ENCODE measurements at places on chromosomes 11 and 22.

DNA sequence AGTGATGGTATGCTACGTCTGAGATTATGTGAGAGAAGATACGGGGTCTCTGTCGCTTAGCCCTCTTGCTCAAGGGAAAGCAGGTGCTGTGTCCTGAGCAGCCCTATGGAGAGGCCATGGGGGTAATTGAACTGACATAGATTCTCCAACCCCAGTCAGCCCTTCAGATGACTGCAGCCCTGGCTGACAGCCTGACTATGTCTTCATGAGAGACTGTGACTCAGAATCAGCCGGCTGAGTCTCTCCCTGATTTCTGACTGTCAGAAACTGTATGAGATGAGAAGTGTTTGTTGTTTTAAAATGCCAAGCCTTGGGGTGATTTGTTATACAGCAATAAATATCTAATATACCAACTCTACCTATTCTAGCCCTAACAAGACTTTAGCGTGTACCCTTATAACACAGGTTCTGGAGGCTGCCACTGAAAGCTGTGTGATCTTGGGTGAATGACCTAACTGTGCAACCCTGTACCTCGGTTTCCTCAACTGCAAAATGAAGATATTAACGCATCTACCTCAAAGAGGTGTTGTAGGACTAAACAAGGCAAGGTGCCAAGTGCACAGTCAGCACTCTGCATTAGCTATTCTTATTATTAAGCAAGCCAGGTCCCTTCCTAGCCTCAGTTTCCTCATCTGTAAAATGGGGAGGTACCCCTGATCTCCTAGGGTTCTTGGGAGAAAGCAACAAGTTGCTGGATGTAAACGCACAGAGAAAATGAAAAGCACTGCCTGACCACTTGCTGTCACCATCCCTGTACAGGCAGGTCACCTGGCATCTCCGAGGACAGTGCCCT, 24.9 kb downstream of the SLC43A1 start:
- no peak for DNase-seq

DNA sequence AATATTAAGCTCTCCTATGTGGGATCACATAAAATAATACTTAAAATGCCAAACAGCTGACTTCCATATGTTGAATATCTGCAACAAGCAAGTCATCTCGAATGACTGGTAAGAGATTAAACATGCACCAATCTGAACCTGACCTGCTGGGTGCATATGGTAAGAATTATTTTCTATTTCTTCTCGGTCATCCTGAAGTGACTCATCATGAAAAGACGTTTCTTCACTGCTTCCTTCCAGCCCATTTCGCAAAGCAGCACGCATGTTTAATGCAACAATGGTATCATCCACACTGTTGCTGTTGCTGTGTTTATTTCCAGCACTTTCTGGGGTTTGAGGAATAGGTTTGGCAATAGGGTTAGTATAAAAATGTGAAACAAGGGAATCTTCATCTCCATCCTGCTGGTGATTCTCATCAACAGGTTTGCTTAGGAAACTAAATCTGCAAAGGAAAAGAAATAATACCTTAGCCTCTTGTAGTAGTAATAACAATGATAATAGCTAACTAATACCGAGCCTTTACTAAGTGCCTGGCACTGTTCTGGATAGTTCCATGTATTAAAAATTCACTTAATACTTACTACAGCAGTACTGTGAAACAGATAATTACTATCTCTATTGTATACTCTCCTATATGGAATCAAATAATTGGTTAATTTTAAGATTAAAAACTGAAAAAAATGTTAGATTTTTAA, 52.0 kb upstream of the CHRNA10 start:
- peak; percentile 95 for DNase-seq

DNA sequence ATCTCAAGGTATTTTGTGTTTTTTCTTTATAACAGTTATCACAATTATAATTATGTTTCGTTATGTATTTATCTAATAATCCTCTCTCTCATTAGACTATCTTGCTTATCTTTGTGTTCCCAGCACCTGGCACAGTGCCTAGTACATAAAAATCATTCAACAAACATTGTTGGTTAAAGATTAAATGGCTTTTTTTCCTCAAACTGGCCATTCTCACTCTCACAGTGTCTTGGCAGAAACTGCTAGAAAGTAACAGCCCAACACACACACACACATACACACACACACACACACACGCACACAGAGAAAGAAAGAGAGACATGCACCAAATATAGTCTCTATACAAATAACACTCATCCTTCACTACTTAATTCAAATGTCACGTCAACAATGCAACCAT, 36.8 kb downstream of the OR10A6 start:
- no peak for DNase-seq

- no peak for DNase-seq
These were observed 61.6 kb downstream of the PPP6R3 start for GRCh38 chr11:68521969-68522652.

DNA sequence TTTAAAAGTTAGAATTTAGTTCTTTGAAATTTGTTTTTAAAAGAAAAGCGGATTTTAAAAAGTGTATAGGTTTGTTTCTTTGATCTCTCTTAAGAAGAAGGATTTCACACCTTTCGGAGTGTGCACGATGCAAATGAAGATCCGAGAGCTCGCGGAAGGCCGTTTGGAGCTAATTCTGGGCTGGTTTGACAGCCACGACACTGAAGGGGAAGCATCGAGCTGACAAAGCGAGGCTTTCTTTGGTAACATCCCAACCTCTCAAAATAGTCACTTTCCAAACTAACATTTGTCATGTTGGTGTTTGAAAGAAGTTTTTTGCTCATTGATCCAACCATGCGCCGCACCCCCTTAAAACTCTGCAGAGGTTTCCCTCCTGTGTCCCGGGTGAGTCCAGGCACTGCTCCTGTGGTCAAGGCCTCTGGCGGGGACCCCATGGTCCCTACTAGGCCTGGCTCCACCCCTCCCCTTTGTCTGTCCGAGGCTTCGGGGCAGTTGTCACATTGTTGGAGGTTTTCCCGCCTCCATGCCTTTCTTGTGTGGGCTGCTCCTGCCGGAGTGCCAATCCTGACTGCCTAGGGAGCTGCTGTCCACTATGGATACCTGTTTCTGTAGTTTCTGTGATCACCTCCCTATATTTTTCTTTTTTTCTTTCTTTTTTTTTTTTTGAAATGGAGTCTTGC, 39.7 kb downstream of the MPPED1 start:
- DNase-seq = no peak

DNA sequence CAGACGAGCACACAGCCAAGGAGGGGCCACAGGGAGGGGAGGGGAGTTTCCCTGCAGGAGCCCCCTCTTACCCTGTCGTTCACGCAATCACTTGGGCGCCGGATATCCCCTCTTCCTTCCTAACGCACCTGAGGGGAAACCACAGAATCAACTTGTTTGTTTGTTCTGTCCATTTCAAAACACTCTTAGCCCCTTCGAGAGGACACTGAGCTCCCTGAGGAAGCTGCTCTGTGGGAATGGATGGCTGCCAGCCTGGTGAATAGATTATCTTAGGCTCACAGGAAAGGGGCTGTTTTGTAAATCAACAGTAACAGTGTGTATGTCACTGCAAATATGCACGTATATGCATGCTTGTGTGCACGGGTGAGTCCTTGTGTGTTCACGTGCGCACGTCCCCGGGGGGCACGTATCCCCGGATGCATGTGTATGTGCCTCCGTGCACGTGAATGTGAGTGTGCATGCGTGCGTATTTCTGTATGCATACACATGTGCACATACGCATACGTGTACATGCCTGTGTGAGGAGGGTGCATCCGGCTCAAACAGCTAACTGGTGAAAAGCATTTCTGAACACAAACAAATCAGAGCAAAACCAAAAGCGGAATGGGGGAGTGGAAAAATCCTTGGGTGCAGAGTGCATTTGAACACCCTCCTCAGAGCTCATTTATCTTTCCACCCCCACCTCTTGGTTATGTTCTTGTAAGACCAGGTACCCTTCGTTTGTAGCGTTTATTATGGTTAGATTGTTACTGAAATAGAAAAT, 7.2 kb downstream of the ARSA start:
- peak; percentile 7 for DNase-seq
